Mammary epithelial cell (primary cell): ENCODE measurements at places on chromosomes 4 and X.

- DNase-seq = no peak
Measured at GRCh38 chr4:173763389-173763788, 233.4 kb upstream of the HAND2 start.

GRCh38 chr4:148302416-148302815, 139.8 kb downstream of the NR3C2 start:
- no peak for DNase-seq

DNA sequence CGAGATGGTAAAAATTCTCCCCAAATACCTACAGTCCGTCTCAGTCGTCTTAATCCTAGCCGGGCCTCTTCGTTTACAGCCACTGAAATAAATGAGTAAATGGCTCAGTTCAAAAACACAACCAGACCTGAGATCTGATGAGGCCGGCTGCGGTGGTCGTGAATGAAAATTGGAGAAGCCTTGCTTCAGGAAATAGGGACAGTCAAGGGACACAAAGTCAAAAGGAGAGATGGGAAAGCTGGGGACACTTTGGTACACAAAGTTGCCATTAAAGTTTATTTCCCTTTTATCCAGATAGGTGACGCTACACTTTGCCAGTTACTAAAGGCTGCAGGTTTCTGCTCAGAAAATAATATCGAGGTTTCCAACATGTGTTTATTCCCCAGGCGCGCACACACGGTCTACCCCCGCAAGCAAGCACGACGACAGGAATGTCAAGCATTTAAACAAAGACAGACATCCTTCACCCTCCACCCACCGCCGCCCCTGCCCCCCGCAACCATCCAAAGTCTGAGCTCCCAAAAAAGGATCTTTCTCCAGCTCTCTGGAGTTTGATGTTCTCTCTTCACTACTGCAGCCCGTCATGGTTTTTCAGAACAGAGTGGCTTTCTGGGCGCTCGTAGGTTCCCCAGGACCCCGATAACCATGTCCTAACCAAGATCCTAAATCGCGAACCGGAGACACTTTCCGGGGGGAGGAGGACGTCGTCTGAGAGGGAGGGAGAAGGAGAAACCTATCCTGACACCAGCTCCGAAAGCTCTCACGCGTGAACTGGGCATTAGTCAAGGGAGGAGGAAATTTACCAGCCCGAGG, 1.3 kb upstream of the PCDH7 start:
- peak; percentile 35 for DNase-seq

DNA sequence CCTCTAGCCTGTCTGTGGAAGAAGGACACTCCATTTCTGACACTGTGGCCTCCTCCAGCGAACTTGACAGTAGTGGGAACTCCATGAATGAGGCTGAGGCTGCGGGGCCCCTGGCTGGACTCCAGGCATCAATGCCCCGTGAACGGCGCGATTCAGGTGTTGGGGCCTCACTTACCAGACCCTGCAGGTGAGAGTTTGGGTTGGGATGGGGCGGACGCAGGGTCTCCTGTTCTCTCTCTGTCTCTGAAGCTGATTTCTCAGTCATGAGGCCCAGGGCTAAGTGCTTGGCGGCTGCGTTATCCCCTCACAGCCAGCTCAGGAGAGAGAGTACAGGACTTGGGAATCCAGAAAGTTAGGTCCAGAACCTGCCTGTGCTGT, 71.0 kb downstream of the STARD8 start:
- DNase-seq = no peak

DNA sequence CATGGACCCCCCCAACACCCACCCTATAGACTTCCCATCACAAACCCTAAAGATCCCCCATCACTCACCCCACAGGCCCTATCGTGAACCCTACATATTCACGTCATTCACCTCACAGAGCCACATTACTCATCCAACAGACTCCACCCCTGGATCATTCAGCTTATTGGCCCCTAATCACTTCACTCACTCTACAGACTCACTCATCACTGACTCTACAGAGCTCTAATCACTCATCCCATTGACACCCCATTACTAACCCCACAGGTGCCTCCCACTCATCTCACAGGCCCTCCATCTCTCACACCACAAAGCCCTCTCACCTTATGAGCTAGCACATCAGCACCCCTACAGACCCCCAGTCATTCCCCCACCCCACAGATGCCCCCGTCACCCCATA, 6.3 kb upstream of the TBC1D25 start:
- no peak for DNase-seq

GRCh38 chrX:49661881-49662280, 33.9 kb downstream of the PAGE1 start:
- DNase-seq = no peak

GRCh38 chrX:13096728-13097127, 52.3 kb upstream of the FAM9C start:
- no peak for DNase-seq

- no peak for DNase-seq
Measured at GRCh38 chrX:63561425-63561824, 210.3 kb upstream of the SPIN4 start.

- DNase-seq = no peak
Measured at GRCh38 chr4:91447168-91447567, 856.6 kb upstream of the GRID2 start.

DNA sequence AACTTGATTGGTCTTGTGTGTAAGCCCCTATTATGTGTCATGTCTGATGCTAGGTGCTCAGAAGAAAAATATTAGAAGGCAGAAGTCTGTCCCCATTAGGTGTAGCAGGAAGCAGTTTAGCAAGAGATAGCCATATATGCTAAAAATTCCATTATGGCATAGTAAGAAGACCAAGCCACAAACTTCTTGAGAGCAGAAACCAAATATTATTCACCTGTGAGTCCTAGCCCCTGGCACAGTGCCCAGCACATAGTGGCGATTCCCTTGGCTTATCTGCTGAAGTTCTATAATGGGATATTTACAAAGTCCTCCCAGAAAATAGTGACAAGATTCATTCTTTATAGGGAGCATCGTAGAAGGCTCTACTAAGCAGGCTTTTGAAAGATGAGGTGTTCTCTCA, 174.4 kb downstream of the RAB28 start:
- peak; percentile 71 for DNase-seq

- no peak for DNase-seq
Measured at GRCh38 chrX:153804100-153804595, 9.7 kb downstream of the SSR4 start.

GRCh38 chrX:148290931-148291330, 209.5 kb upstream of the AFF2 start:
- no peak for DNase-seq
